AML-193 (cell line): ENCODE measurements at places on chromosomes 6 and 20.
A peak's percentile ranks its signal among the peaks of the same experiment; 100 is the strongest.

DNA sequence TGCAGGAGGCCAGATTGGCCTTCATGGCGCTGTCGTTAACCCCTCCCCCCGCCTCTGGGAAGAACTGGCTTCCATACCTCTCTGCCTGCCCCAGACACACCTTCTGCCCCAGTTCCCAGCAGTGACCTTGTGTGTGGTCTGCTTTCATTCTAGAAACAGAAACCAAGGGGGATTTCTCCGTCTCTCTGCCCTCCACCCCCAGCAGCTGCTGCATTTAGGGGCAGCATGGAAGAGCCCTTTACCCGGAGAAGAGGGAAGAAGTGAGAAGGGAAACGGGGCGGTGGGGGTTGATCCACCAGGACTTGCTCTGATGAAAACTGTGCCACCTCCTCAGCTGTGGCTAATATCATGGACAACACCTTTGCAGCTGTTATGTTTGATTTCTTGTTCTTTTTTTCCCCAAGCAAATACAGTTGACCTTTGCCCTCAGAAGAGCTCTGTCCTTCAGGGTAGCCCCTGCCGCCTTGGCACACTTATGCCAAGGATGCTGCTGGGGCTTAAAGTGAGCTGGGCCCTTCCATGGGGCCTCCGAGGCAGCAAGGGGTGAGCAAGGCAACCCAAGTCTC is 6.1 kb downstream of the GLP1R start:
- DNase-seq: no peak

- DNase-seq: no peak
These were observed 198.8 kb downstream of the ATXN1 start for GRCh38 chr6:16562498-16562897.

GRCh38 chr6:151733680-151734320 is 73.7 kb upstream of the ESR1 start:
- DNase-seq: no peak

- no peak for DNase-seq
These were observed 3.3 kb downstream of the SIM1 start for GRCh38 chr6:100461278-100461916.

- no peak for DNase-seq
These were observed 8.4 kb upstream of the DHX35 start for GRCh38 chr20:38953630-38954340.

GRCh38 chr20:7984192-7984591 is 35.4 kb downstream of the TMX4 start:
- no peak for DNase-seq

- DNase-seq: no peak
These were observed 9.5 kb downstream of the DAAM2 start for GRCh38 chr6:39801456-39802251.

DNA sequence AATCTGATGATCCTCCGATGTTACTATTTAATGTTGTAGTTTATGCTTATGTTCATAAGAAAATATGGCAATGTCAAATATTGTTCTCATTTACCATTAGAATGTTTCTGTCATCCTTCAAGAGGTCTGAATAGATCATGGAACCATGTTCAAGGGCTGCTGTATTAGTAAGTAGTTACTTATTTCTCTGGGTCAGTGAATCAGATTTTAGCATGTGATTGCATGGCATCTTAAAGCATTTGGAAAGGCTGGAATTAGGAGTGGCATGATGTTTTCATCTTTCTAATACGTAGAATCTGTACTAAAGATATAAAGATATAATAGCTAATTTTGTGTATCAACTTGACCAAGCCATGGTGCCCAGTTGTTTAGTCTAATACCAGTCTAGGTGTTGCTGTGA is 40.5 kb upstream of the NKX2-4 start:
- no peak for DNase-seq

DNA sequence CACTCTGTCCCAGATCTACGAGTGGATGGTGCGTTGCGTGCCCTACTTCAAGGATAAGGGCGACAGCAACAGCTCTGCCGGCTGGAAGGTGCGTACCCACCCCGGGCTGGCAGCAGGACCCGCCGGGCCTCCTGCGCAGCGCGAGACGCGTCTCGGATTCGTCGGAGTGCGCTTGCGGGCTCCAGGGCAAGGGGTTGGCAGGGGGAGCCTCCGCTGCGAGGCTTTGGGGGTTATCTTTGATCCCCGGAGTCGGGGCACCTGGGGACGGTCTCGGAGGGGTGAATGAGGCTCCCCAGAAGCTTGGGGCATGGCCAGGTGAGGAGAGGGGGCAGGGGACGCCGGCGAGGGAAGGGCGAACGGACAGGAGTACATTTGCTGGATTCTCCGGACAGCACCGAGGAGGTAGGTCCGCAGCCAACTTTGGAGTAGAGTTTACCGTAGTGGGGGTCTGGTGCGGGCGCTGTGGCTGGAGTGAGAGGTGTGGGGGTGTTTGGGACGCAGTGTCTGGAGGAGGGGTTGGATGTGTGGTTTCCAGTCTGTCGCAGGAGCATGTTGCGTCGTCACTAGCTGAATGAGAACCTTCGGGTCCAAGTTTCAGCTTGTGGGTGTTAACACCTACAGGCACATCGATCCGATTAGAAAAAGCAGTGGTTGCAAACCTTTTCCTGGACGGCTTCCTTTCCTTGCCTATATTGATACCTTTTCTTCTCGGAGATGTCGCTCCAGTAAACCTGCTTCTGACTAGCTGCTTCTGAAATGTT is 1.2 kb downstream of the FOXO3 start:
- no peak for DNase-seq

DNA sequence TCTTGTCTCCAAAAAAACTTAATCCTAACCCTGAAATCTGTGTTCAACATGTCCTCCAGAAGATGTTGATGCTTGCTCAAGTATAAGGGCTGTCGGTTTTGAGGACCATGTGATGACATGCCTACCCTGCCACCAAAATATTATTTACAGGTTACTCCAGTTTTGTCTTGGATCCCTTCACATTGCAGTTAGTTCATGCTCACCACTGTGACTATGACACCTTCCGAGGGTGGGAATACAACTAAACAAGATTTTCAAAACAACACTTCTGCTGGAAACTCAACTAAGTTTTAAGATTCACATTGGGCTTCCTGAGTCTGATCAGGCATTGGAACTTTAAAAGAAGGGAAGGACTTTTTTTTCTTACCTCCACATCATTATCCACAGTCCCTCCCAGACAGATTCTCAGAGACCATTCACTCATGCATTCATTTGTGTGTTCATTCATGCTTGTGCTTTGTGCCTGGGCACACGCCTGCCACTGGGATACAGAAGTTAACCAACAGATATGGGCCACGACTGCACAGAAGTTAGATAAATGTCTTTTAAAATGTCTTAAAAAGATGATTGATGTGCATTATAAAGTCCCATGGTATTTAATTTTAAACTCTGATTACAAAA is 118.7 kb upstream of the GJE1 start:
- DNase-seq: no peak

DNA sequence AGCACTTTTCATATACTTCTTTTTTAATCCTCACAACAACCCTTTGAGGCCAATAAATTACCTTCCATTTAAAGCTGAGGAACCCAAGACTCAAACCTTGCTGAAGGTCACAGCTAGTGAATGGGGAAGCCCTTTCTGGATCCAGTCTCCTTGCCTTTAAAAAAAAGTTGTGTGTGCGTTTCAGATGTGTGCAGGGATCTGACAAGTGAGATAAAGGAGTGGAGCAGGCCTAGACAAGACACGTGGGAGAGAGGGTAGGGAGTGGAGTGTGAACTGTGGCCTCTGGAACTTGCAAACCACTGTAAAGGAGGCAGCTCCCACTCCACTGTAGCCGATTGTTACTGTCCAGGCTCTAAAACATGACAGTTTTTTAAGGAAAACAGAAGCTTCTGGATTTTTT is 1.9 kb downstream of the KLHL32 start:
- DNase-seq: no peak

DNA sequence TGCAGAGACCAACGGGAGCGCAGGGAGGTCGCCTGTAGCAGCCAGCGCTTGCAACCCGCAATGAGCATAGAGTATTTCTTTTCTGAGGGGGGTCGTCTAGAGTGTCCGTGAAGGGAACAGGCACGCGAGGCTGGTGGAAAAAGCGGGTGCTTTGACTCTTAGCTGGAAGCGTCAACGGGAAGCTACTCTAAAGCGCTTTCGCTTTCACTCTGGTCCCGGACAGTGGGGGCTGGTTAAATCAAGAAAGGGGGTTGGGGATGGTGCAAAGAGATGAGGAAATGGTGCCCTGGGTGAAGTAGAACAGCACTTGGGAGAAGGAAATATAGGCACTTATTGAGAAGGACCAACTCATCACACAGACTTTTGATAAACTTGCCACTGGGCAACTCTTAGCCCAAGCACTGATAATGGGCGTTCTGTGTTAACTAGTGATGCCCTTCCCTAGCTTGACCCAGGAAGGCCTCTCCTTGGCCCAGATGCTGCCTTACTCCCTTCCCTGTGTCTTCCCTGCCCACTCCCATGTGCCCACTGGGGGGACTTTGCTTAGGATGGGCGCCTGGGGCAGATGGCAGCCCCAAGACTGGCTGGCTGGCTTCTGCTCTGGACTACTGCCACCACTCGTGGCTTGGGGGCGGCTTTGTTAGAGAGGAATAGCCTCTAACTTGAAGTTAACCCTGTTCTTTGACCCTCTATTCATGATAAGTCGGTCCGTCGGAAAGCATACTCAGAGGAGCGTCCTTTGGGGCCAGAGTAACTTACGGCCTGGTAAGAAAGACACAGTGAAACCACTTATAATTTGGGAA is 585 bp downstream of the PSMB9 start:
- DNase-seq: peak; percentile 42

DNA sequence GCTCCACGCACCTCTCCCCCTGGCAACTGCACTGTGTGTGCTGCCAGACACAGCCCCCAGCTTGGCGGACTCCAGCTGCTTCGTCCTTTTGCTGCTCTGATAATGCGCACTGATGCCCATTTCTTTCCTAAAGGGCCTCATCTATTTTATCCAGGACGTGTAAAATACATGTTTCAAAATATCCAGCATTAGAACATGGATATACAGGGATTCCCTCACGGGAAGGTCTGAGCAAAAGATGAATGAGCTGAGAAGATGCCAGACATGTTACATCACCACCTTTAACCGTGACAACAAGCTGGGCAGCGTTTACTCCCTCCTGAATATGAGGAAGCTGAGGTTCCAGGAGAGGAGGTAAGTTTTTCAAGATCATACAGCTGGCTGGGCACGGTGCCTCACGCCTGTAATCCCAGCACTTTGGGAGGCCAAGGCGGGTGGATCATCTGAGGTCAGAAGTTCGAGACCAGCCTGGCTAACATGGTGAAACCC is 32.8 kb downstream of the TNXB start:
- DNase-seq: peak; percentile 10

GRCh38 chr6:43952746-43953145 is 174.5 kb downstream of the MRPL14 start:
- DNase-seq: peak; percentile 7

DNA sequence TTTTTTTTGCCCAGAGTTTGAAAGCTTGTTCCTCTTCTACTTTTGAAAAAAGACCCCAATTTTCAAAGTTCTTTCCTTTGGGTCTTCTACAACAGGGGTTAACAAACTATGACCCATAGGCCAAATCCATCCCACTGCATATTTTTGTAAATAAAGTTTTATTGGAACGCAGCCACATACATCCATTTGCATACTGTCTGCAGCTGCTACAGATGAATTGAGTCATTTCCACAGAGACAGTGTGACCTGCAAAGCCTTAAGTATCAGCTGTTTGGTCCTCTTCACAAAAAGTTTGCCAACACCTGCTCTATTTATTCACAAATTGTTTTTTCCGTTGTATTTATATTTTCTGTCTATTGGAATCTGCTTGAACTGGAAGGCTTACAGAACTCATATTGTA is 189.2 kb downstream of the TBC1D7 start:
- no peak for DNase-seq

- DNase-seq: no peak
These were observed 669.3 kb upstream of the GJE1 start for GRCh38 chr6:141463237-141463977.

DNA sequence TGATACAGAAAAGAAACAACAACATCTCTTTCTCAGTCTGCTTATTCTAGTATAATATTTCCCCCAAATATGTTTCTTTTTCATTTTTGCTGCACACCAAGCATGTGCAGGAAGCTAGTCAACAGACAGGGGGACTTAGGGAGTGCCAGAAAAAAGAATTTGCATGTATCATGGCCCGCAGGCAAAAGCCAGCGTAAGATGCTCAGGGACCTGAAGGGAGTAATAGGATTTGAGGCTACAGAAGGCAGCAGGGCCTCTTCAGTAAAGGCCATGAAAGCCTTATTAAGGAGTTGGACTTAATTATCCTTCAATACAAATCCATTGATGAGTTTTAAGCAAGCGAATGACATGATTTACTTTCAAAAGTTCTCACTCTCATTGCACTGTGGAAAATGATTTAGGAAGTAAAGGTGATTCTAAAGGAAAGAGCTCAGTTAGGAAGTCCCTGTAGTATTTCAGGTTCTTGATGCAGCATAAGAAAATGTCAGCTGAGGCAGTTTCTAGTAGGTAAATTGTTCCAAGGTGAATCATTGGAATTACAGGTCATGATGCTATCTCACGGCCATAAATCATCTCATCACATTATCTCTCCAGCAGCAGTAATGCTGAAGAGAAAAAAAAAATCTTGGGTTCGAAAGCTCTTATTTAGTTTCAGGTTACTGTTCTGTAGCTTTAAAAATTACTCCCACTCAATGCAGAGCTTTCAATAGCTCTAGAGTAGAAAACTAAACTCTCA is 94.8 kb downstream of the PTCHD4 start:
- DNase-seq: no peak

- peak; percentile 46 for DNase-seq
These were observed 17.0 kb downstream of the NFATC2 start for GRCh38 chr20:51525241-51526105.
